Activated T-cell treated with anti-CD3 and anti-CD28 coated beads for 24 hours (primary cell): ENCODE measurements at places on chromosomes 3 and 15.
A peak's percentile ranks its signal among the peaks of the same experiment; 100 is the strongest.

- DNase-seq = no peak
These were observed 301.1 kb upstream of the LRRFIP2 start for GRCh38 chr3:37475435-37475834.

- no peak for DNase-seq
These were observed 85.3 kb downstream of the C3orf38 start for GRCh38 chr3:88235102-88235501.

DNA sequence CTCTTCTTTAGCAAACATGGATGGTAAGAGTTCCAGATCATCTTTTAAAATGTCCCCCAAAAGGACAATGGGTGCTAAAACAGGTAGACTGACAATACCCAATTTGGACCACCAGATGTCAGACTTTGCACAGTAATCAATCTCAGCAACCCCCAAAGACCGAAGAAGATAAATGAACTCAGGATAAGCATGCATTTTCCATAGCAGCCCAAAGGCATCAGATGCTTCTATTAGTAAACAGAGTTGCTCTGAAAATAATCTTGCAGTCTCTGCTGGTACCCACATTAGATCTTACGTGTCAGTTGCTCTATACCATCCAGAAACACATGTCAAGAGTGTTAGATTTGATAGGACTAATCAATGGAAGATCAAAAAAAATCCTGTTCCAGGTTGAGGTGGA lies 20.6 kb downstream of the MYH15 start:
- peak; percentile 36 for DNase-seq

DNA sequence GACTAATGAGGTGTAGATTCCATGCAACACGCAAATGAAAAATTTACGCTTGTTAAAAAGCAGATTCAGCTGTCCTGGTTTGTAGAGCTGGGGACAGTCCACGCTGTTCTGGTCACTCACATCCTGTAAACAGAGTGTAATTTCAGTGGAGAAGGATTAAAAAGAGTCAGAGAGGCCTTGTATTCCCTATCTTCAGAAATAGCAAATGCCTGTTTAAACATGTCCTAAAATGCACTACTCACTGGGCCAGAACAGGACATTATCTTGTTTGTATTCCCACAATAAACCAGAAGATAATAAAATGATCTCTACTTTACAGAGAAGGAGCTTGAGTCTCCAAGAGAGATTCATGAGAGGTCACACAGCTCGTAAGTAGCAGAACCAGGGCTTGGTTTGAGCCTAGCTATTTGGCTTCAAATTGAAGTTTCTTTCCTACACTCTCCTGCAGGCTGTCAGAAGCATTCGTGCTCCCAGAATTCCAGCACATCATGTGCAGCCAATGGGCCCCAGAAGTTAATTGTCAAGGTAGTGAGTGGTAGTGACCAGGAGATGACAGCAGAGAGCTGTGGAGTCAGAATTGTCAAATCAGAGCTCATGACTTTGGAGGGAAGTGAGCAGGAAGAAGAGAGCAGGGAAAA lies 242.5 kb downstream of the ATP8B4 start:
- no peak for DNase-seq

DNA sequence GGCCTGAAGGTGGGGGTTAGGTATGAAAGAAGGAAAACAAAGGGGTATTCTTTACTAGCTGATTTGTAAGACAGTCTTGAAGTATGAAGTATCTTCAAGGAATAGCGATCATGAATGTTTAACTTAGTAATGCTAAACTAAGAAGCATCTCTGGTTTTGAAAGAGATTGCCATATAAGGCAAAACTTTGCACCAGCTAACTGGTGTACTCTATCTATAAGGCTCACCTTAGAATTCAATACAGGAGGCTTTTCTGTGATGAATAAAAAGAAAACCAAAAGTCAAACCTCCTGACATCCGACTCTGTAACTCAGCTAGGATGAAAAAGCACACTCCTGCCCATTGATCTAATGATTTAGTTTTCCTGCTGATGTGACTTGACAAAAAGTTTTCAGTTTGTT lies 54.7 kb downstream of the FOXP1 start:
- no peak for DNase-seq

GRCh38 chr3:116280130-116280740 lies 165.1 kb downstream of the LSAMP start:
- DNase-seq = no peak

GRCh38 chr3:61864886-61865285 lies 303.5 kb downstream of the PTPRG start:
- no peak for DNase-seq

DNA sequence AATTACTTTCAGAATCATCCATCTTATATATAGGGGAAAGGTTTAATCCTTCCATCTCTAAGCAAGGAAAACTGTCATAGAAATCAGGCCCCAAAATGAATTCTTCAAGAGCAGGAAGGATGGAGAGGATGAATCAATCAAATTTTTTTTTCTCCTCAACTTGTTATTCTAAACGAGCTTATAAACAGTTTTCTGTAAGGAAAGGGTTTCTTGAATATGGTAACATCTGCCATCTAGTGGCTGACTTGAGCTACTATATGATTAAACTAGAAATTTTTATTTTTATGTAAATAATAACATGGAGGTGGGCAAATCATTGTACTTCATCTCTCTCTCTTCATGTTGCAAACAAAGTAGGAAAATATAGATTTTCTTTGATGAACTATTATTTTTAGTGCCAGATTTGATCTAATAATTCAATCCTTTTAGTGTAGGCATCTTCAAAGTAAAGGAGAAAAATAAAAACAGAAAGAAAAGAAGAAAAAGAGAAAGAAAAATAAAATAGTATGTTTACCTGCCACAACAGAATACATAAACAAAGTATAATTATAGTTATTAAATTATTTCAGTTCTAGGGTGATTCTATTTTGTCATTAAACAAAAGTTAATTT lies 146.6 kb downstream of the SERPINI1 start:
- no peak for DNase-seq

- no peak for DNase-seq
These were observed 146.8 kb downstream of the ROBO2 start for GRCh38 chr3:77186728-77187127.

DNA sequence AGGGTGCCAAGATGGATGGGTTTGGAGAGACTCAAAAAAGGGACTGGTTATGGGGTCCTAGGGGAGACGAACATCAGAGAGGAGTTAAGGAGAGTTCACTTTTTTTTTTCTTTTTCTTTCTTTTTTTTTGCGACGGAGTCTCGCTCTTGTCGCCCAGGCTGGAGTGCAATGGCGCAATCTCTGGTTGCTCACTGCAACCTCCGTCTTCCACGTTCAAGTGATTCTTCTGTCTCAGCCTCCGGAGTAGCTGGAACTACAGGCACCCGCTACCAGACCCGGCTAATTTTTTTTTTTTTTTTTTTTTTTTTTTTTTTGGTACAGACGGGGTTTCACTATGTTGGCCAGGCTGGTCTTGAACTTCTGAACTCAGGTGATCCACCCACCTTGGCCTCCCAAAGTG lies 1.2 kb downstream of the SPINT1 start:
- no peak for DNase-seq

DNA sequence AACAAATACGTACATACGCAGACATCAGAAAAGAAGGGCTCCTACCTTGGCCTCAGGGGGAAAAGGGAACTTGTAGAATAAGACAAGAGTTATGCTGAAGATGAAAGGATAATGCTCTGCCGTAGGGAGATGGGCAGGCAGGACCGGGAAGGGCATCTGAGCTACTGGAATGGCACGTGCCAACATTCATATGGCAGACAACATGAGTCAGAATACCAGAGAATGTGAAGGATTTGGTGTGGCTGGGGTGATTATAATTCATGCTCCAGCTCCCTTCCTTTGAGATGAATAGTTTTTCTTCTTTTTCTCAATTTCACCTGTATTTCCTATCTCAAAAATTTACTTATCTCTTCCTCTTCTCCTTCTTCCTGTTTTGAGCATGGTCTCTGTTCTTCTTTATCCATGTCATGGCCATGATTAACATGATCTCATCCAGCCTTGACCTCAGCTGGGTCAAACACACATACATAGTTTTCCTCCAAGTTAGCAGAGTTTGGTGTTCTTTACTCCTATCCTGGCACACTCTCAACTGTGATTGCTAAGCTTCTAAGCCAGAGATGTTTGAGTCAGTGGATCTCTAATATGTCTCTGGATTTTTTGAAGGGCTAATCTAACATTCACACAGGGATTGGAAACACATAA lies 507.0 kb downstream of the FOXP1 start:
- DNase-seq = no peak

DNA sequence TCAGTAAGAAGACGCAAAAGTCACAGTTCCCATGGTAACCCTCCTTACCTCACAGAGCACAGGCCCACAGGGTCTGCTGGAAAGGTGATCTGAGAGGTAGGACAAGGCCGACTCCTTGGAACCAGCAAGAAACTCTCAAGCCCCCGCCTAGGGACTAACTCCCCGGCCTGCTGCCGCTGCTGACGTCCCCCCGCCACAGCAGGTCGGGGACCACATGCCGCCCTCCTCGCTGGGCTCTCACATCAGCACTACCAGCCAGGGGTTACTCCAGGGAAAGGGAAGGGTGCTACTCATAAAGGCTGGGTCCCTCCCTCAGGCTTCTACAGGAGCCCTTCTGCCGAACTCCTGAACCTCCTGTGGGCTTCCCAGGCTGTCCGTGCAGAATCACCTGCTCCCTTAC lies 94.2 kb downstream of the XXYLT1 start:
- DNase-seq = no peak

DNA sequence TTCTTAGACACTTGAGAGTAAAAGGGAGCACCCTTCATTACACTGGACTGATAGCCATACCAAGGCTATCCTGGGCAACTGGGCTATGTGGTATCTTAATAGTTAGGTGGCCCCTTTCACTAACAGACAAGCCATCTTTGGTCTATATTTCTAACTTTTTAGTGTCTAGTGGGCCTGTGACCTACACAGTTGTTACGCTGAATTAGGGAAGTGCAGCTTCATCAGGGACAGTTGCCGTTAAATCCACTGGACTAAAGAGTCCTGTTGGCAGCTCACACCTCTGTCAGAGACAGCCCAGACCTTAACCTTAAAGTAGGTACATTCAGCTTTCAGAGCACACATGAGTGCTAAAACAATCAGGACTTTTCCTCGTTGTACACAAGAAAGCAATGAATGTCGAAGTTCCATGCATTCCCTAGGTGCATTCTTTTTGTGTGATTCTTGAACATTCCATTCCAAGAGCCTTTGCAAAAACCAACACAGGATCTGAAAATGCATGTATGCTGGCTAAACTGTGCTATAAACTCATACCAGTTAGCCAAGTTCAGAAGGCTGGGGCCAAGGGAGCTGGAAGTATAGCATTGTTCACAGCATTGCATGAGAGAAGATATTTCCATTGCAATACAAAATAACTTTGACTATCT lies 230.2 kb upstream of the EIF1B start:
- DNase-seq = no peak

DNA sequence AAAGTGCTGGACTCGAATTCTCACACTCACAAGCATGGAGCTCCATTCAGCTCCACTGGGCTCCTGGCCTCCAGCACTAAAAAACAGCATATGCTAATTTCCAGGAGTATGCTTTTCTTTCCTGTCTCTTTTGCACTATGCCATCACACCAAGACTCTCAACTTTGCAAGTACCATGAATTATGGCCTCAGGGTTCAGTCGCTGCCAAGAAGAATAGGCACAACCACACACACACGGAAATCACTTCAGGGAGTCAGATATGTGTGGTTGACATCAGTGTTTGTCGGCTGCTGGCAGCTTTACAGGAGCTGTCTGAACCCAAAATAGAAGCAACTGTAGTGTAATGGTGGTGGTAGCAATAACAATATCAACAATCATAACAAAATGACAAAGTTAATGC lies 305.0 kb upstream of the SLCO3A1 start:
- DNase-seq = no peak

DNA sequence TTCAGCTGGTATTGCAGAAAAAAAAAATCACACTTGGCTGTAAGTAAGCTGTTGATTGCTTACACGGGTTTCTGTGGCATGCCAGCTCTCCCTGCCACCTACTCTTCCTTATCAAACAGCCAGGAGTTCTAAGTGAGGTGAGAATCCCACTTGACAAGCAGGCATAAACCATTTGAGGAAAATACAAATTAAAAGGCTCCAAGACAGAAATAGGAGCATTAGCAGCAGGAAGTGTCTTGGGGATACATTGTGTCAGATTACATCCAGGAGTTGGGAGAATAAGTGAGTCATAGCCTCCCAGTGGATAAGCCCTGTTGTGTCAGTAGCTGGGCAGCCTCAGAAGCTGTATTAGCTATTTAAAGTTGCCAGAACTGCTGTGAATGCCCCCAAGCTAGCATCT lies 256.0 kb downstream of the CNTN4 start:
- no peak for DNase-seq

DNA sequence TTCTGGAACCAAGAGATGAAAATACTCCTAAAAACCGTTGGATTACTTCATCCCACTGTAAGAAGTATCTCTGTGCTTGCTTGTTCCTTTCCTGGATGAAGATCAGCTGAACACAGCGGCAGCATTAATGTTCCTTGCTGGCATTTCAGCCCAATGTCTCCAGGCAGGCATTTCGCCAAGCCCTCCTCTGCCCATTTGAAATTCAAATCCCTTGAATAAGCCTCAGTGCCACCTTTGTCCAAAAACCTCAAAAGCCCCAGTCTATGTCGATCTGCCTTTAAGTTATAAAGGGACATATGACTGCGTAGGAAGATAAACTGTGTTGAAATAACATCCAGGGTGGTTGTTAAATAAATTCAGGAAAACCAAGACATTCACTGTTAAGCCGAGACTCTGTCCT lies 156.8 kb upstream of the PDZRN3 start:
- DNase-seq = no peak

GRCh38 chr3:170804078-170804477 lies 65.9 kb downstream of the RPL22L1 start:
- DNase-seq = no peak

DNA sequence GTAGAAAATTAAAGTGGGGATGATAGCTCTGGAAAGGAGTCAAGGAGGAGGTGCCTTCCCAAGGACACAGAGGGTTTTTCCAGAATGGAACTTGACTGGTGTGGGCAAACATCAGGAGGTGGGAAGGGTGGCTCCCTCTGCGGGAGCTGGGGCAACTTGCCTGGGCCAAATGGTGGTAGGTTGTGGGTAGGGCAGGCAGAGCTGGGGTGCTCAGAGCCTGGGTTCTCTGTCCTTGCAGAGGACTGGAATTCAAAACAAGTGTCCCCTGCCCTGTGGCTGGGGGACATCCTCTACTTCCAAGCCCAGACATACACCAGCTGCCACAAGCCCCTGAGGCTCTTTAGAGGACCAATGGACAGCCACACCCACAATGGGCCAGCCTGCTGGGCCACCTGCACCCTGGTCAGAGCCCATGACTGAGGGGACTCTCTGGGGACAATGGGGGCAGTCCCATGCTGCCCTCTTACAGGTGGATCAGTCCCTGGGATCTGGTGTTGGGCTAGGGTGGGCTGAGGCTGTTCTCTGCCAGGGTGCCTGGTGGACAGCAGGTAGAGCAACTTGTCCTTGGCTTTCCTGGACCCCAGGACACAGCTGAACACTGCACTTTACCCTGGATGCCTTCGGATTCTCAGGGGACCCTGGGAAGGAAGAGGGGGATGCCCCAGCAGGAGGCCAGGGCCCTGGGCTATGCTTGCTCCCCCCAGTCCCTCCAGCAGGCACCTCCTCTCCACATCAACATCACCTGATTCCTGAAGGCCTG lies 38.6 kb upstream of the CSPG4 start:
- DNase-seq = no peak

- no peak for DNase-seq
These were observed 66.2 kb downstream of the SCN11A start for GRCh38 chr3:38985581-38985980.
